ENCODE measurements at places on chromosomes 2 and 18. TPM values are rescaled to one million over a fixed set of nuclear protein-coding genes. Genes with fewer than 3 reads are reported as not detected.

DNA sequence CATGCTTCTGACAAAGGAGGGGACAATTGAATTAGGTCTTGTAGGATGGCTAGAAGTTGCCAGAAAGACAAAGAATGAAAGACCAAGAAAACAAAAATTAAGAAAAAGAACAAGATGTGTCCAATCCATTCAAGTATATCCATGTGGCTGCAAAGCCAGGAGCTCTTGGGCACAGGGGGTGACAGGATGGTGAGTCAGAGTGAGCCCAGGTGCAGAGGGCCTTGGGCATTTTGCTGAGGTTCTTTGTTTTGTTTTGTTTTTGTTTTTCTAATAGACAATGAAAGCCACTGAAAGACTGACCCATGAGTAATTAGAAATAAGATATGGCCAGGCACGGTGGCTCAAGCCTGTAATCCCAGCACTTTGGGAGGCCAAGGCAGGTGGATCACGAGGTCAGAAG lies 104.6 kb upstream of the KLHL29 start:
- no peak for DNase-seq

DNA sequence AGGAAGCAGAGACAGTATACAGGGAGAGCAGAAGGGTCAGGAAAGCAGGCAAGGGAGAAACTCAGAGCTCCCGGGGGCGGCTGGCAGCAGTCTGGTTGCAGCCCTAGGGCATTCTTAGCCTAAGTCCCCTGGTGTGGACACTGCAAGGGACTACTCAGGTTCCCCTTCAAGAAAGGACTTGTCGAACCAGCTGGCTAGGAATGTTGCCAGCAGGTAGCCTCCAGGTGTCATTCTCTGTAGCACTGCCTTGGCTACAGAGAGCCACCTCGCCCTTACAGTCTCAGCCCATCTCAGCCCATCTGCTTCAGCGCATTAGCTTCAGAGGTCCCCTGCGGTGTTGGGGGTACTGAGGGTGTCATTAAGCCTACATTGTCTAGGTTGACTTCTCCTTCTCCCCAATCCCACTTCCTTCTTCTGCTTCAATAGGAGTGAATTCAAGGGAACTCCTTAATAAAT lies 11.3 kb upstream of the TMSB10 start:
- DNase-seq = no peak

- DNase-seq = no peak
These were observed 26.6 kb downstream of the ONECUT2 start for GRCh38 chr18:57461652-57462269.

ALPP gene
- total RNA-seq = not detected

ANKRD30BL gene
- not detected for total RNA-seq

RAB27B gene
- 0.39 TPM for total RNA-seq

UGT1A1 gene
- not detected for total RNA-seq

SCN3A gene
- total RNA-seq = 19.3 TPM

All from aorta (tissue), 5 donors.